M059J (cell line): ENCODE measurements at places on chromosomes 4 and X. TPM values are rescaled to one million over a fixed set of nuclear protein-coding genes. Genes with fewer than 3 reads are reported as not detected.

The SLC6A14 gene
- total RNA-seq, result not detected in 2 replicates

The ITIH6 gene
- not detected in 2 replicates for total RNA-seq

The GRID2 gene
- total RNA-seq, result 0.10 TPM in 1 of 2 replicates, not detected in the other

The MAGEA12 gene
- 13.4 and 15.5 TPM in 2 replicates for total RNA-seq

The C4orf51 gene
- total RNA-seq, result not detected in 2 replicates

The TASL gene
- 0.37 TPM in 1 of 2 replicates, not detected in the other for total RNA-seq

The ASB12 gene
- not detected in 2 replicates for total RNA-seq

The RENBP gene
- total RNA-seq, result not detected in 2 replicates

The HPSE gene
- 4.1 and 7.6 TPM in 2 replicates for total RNA-seq

The DCAF16 gene
- 31.4 and 56.9 TPM in 2 replicates for total RNA-seq

The CSAG2 gene
- total RNA-seq, result not detected in 2 replicates

The GAGE12E gene
- total RNA-seq, result not detected in 2 replicates

The HSFX1 gene
- total RNA-seq, result 0.42 and 0.59 TPM in 2 replicates

The RHOXF2 gene
- total RNA-seq, result not detected in 2 replicates

The CT45A2 gene
- not detected in 2 replicates for total RNA-seq

The LANCL3 gene
- 0.67 and 0.89 TPM in 2 replicates for total RNA-seq

The SERPINA7 gene
- not detected in 2 replicates for total RNA-seq

DNA sequence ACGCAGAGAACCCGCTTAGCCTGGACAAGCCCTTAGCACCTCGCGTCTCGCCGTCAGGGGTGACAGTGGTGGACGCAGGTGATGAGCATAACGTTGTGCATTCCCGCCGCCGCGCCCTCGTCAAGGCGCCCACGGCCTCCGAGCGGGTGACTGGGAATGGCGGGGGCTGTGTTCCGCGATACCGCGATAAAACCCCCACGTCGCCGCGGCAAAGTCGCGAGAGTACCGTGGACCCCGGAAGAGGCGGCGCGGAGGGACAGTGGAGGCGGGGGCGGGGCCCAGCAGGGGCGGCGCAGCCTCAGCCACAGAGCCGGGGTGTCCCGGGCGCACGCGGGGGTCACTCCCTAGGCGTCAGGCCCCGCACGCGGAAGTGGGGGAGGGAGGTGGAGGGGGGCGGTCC lies 53.8 kb downstream of the ZFYVE28 start:
- DNase-seq, result no peak

- DNase-seq, result no peak
Observed at GRCh38 chr4:17398035-17398434, 113.9 kb downstream of the QDPR start.

DNA sequence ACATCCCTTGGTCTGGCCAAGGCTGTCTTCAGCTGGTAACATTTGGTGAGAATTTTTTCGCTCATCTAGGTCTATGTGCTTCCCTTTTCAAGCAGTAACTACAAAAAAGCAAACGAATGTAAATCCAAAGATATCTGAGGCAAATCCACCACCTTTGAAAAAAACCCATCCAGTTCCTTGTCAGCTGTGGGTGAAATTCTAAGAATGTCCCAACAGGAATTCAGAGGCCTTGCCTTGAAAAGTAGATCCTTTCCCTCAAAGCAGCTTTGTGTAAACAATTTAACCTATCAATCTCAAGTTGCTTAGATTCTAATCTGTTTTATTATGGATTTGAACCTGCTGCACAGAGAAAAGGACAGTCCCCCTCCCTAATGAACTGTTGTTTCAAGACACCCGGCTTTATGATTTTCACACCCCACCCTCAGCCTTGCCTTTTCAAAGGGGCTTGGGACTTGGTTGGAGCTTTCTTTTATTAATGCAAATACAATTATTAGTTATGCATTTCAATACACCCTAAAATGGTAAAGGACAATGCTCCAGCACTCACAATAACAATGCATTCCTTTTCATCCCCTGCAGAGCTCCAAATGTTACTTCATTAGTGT lies 166.6 kb downstream of the LDB2 start:
- DNase-seq, result peak; percentile 37

- no peak for DNase-seq
Observed at GRCh38 chr4:68734095-68734494, 63.6 kb upstream of the UGT2B15 start.

DNA sequence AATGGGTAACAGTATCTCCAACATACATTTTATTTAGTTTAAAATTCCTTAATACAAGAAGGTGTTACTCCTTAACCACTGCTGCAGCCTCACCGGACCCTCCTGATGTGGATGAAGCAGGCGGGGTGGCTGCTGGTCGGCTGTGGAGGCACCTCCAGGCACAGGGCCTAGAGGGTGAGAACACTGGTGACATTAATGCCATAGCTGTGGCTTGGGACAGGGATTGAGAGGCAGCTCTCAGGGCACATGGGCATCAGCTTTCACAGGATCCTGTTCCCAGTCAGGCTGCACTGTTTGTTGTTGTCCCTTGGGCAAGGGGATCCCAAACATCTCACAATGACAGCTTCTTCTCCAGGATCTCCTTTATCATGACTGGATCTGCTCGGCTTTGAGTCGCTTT lies 90.0 kb downstream of the GATB start:
- DNase-seq, result no peak

DNA sequence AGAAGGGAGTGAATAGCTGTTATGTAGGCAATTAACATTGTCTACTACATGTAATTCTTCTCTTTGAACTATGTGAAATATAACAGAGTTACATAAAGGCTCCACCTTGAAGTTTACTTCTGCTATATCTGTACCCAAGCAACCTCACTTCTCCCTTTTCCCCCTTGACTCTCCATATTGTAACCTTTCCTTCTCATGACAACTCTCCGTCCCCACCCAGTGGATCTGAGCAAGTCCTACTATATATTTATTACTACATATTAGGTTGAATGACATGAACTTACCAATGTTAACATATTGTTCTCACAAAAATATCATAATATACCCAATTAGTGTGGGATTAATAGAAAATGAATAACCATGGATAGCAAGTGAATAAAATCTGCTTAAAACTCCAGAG lies 93.2 kb upstream of the ATP8A1 start:
- DNase-seq, result no peak

DNA sequence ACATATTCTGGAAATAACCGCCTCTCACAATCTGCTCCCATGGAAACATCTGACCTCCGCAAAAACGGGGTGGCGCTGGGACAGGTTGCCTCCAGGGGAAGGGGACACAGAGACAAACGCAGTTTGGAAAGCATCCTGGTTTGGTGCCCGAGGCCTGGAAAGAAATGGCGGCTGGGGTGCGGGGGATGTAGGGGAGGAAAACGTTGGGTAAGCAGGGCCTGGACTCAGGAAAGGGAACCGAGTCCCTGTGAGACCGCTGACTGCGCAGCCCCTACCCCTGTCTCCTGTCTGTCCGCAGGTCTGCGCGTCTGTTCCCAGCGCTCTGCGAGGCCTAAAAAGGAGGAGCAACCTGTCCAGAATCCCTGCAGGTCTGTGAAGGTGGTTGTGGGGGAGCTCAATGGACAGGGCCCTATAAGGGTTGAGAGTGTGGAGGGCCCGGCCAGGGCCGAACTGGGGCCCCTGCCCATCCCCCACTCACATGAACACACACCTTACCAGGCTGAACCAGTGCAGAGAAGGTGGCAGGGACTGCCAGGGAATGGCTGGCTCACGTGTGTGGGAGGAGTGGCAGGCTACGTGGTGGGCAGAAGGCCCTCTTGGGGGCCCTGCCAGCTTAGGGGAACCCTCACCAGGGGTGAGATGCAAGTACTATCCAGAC lies 672 bp downstream of the TCEAL3 start:
- no peak for DNase-seq

GRCh38 chr4:84852081-84852480 lies 114.4 kb downstream of the WDFY3 start:
- DNase-seq, result peak; percentile 72

GRCh38 chrX:3351276-3351675 lies 4.8 kb upstream of the MXRA5 start:
- DNase-seq, result peak; percentile 29

DNA sequence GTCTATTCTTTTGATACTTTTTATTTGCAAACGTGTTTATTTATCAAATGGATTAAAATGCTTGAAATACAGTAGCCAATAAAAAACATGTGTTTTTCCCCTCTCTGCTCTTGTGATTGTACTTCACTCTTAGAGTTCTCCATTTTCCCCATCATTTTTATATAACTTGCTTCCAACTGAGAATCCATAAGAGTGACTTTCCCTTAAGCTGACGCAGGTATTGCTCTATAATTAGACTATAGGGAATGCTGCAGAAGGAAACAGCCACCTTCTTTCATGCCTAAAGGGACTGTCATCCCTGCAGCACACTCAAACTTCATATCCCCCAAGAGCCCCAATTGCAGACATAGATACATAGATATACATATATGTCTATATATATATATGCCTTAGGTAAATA lies 456.9 kb downstream of the ADGRL3 start:
- DNase-seq, result no peak

GRCh38 chr4:7189475-7190277 lies 2.7 kb upstream of the SORCS2 start:
- DNase-seq, result no peak

DNA sequence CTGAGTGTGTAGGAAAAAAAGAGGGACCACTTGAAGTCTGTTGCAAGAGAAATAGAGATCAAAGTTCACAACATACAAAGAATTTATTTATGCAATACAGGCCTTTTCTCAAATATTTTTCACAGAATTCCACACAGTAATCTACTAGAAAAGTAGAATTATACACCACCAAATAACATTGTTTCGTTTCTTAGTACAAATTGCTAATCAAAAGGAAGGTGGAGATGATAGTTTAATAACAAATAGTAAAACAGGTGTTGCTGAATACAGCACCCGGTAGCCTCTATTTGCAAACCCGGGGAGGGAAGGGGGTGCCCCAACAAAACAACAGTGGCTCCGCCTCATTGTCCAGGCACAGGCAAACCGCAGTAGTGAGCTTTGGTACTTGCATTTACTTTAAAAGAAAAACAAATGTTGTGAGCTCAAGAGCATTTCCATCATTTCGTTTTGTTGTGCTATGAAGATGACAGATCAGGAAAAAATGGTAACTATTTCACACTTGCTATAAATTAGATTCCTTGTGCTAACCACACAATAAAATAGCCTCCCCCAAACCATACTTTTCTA lies 186.4 kb downstream of the DCLK2 start:
- DNase-seq, result no peak

DNA sequence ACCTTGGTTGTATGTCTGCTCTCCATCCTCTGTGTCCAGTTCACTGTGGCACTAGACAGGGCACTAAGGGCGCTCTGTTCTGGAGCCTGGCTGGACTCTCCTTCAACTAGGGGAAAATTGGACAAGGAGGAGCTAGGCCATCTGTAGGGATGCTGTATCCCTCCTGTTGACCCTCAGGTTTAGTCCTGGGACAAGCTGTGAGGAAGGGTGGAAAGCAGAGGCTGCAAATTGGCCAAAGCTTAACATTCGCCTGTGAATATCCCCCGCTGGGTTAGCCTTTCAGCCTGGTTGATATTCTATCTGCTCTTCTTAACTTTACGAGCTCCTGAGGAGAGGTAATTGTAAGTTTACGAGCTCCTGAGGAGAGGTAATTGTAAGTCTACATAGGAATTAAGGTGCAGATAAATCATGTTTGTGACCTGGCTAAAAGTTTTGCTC lies 64.4 kb upstream of the ENPEP start:
- DNase-seq, result no peak

DNA sequence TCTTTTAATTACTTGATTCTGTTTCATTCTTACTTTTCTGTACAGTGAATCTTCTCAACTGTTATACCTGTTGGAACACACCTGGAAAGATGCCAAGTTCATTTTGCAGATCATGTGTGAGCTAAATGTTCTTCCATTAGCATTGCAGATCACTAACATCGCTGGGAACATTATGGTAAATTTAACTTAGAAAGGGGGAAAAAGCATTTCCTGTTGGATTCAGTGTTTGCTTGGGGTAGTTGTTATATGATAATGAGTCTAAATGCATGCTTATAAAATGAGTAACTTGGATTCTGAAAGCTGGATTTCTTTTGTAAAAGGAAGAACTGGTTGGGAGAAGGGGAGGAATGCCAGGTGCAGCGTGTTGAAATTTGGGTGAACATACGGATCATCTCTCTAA lies 47.6 kb downstream of the POLA1 start:
- DNase-seq, result no peak

DNA sequence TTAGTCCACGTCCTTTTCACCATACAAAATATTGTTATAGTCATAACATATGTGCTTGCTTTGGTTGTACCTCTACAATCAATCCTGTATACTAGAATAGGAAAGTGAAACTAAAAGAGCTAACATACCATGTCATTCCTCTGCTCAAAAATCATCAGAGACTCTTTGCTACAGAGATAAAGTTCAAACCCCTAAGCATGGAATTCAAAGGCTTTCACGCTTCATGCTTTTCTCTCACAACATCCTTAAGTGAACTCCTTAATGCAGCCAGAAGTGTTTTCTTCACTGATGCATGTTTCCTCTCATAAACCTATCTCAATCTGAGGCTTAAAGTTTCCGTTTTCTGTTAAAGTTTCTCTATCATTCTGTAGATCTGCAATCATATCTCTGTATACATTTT lies 744.6 kb upstream of the IGFBP7 start:
- no peak for DNase-seq

DNA sequence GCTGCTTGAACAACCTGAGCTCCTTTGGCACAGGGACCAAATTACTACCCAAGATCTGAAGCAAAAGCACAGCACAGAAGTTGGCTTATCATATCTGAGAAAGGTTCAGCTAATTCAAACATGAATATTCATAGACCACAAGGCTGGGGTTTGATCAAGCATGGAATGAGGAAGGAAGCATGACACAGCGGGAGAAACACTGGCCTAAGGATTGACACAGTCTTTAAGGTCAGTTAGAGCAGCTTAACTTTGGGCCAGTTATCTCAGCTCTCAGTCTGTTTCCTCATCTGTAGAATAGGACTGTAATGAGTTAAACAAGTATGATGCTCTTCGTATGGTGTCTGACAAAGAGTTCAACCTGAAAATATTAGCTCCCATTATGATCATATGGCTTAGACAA lies 88.5 kb upstream of the CBR4 start:
- DNase-seq, result peak; percentile 65

- DNase-seq, result no peak
Observed at GRCh38 chr4:24237709-24238108, 346.6 kb downstream of the DHX15 start.

DNA sequence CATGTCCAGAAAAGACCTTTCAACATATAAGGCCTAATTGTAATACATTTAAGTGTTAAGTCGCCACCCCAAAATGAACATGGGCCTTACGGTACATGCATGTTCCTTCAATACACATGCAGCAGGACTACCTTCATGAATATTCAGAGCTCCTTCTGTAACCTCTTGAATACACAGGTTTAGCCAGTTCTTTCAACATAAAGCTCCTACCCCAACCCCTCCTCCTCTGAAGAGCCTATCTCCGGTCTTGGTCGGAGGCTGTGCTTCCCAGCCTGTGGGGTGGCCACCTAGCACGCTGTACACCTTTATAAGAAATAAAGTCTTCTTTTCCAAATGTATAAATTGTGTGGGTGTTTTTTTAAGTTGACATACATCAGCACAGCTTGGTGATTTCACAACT lies 28.3 kb downstream of the NPY5R start:
- DNase-seq, result no peak

- no peak for DNase-seq
Observed at GRCh38 chrX:20681683-20682082, 415.0 kb upstream of the RPS6KA3 start.

- DNase-seq, result no peak
Observed at GRCh38 chr4:156391325-156391653, 437.6 kb upstream of the CTSO start.
